ENCODE measurements at places on chromosomes 2 and 18.

- no peak for DNase-seq
Observed at GRCh38 chr2:402721-403120, 114.8 kb upstream of the ALKAL2 start.

GRCh38 chr2:109288544-109289368 lies 159.8 kb downstream of the SH3RF3 start:
- DNase-seq, result no peak

DNA sequence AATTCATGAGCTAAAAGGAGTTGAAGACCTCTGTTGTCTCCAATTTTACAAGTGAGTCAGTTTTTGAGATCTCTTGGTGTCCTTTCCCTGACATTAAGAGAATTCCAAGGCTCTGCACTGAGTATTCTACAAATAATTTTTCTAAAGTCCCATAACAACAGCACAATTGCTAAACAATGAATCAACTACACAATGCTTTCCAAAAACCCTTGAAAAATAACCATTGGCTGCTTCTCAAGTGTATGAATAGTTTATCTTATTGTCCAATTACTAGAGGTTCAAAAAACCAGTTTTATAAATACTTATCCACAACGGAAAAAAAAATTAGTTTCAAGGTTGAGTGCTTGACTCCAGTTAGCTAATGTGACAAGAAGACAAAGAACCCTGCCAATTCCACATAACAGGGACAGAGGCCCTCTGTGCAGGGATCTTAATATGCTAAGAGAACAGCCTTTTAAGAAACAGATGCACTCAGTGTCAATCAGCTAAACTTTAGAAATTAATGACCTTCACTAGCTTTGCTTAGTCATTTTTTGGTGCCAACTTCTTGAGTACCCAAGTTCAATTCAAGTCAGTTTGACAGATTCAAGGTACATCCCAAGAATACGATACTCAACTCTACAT lies 266.6 kb upstream of the CYP26B1 start:
- DNase-seq, result no peak

DNA sequence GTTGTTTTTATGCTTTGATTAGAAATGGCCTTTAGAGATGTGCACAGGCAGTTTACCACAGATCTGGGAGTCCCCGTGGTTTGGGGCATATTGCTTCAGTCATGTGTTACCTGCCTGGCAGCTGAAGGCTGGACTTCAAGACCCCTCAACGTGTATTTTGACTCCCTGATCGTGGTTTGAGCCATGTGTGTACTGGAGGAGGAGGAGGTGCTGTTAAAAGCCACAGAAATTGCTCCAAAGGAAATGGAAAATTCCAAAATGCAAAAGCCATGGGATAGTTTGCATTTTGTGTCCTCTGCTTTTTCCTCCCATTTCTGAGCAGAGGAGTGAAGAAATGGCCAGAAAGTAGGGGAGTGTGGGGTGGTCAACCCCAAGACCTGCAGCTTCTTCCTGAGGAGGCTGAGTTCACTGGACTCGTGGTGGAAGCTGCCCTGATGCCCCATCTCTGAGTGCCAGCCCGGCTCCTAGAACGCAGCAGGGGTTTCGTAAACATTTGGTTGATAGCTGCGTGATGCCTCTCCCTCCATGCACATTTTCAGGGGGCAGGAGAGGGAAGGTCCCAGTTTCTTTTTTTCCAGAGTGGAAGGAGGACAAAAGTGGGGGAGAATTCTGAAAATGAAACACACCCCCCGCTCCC lies 45.7 kb downstream of the ITGB1BP1 start:
- no peak for DNase-seq

GRCh38 chr2:169247211-169247610 lies 115.1 kb downstream of the LRP2 start:
- no peak for DNase-seq

DNA sequence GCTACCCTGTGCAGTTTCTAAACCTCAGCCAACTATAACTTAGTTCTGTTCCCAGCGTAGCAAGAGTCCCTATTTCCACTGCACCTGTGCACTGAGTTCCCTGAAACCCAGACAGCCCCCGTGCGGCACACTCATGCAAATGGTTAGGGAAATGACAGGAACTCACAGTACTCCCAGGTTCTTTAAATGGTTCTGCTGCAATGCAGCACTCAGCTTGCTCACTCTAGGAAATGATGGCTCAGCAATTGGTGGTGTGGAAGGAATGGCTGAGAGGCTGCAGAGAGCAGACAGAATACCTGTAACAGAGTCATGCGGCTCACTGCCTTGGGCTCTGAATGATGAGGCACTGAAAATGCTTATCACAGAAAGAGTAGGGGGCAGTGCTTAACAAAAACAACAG lies 143.0 kb downstream of the RAD51AP2 start:
- DNase-seq, result no peak

- no peak for DNase-seq
Observed at GRCh38 chr2:133975676-133976428, 278.0 kb upstream of the MGAT5 start.

DNA sequence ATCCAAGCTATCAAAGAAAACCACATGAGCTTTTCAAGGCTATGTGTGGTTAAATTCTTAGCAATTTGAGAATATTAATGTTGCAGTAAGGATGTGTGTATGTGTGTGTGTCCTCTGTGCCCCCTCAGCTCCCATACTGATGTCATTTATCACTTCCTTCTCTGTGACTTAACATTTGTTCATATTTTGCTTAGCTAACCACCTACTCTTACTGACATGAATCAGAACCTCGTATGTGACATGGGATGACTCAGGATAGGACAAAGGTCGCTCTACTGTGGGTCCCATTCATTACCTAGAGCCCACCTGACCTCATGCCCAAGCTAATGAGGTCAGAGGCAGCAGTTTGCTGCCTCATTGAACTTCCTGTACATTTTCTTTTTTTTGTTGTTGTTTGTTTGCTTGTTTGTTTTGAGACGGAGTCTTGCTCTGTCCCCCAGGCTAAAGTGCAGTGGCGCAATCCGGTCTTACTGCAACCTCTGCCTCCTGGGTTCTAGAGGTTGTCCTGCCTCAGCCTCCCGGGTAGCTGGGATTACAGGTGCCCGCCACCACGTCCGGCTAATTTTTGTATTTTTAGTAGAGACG lies 36.3 kb downstream of the MOGAT1 start:
- no peak for DNase-seq

DNA sequence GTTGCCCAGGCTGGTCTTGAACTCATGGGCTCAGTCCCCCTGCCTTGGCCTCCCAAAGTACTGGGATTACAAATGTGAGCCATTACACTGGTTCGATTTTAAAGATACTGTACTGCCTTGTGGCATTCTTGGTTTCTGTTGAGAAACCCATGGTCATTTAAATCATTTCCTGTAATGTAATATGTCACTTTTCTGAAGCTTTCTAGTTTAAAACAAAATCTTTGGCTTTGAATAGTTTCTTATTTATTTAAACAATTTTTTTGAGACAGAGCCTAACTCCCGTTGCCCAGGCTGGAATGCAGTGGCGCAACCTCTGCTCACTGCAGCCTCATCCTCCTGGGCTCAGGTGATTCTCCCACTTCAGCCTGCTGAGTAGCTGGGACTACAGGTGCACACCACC lies 8.9 kb downstream of the ZNF512 start:
- no peak for DNase-seq

DNA sequence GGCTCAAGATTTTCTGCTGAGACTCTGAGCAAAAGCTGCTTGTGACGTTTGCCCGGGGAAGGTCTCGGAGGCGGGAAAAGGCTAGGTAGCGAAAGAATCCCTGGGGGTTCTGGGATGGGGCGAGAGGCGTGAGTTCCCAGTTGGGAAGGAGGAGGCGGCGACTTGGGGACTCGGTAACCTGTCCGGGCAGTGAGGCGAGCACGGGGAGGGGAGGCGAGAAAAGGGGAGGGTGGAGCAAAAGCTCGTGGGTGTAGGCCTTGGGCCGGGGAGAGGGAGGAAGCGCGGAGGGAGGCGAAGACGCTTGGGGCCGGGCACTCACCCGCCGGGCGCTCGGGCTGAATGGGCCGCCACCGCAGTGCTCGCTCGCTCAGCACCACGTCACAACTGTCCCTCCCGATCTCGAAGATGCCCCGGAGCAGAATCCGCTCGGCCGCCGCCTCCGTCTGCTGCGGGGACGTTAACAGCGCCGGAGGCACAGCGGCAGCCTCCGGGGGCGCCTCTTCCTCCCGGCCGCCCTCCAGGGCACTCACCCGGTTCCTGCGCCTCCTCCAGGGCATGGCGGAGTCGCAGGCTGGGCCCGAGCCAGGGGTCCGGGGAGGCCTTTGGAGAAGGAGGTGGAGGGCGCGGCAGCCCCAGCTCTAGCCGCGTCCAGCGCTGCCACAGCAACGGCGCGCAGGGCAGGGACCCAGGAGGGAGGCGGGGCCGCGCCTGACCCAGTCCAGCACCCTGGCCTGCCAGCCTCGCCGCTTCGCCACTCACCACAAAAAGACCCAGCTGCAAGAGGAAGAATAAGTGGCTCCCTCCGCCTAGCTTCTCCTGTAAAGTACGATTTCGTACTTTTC lies at the start of gene CERKL:
CERKL (minus strand) TSS at position 656 of the 842 bp plus-strand sequence; CDS start at position 557, 99 bp downstream.
- DNase-seq, result no peak

DNA sequence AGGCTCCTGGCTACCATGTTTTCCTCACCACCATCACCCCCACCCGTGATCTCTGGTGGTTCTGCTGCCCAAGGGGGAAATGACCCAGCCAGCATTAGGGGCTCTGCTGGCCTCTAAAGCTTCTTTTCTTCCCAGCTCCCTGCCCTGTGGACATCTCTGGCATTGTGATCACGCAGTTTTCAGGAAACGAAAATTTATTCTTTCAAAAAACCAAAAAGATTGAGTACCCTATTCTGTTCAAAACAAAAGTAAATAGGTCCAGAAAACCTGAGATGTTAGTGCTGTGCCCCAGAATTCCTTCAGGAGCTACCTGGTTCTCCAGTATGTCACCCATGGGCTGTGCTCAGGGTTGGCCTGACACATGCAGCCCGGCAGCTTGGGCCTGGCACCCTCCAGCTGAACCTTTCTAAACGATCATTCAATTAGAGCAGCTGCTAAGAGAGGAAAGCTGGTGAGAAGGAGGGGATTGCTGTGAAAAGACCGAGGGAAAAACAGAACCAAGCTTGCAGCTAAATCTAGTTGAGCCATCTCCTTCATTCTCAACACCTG lies 157.5 kb downstream of the MGAT5 start:
- DNase-seq, result no peak

DNA sequence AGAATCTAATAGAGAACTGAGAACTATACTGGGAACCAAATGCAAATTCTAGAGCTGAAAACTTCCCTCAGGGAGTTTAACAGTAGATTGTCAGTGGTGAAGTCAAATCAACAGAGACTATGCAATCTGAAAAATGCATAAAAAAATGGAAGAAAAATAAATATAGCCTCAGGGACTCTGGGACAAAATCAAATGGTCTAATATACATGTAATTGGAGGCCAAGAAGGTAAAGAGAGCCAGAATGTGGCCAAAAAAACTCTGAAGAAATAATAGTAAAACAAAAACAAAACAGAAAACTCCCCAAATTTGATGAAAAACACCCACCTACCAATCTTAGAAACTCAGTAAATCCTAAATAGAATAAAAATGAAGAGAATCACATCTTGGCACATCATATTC lies 16.5 kb downstream of the DNAJC27 start:
- DNase-seq, result no peak
